Progenitor cell of endocrine pancreas (in vitro differentiated cells): ENCODE measurements at places on chromosomes 5 and 9.

DNA sequence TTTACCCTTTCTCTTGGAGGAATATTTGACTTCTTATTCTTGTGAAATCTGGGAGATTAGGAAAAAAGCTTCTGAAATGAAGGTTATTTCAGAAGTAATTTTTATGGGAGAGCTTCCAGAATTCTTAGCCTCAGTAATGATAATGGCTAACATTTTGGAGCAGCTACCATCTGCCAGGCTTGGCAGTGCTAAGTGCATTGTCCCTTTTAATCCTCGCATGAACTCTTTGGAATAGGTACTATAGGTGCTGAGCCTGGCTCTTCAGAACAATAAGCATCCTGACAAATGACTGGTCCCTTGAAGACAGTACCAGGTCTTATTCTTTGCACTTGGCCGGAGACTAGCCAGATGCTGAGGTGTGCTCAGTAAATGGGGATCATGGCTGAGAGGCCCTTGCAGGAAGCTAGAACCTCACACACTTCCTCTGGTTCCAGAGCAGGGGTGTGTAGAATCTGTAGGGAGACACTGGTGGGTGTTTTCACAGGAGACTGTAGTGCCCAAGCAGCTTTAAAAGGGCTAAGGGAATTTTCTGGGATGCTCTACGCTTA lies 90.7 kb downstream of the RCL1 start:
- no peak for DNase-seq

DNA sequence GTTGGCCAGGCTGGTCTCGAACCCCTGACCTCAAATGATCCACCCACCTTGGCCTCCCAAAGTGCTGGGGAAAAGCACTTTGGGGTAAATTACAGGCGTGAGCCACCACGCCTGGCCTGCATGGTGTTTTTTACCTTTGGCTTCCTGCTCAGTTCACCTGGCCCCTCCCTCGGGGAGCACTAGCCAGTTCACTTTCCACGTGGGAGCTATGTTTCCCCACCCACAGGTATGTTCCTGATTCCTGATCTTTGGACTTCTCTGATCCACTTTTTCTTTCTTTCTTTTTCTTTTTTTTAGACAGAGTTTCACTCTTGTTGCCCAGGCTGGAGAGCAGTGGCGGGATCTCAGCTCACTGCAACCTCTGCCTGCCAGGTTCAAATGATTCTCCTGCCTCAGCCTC lies 15.8 kb downstream of the DAB2IP start:
- DNase-seq: no peak

DNA sequence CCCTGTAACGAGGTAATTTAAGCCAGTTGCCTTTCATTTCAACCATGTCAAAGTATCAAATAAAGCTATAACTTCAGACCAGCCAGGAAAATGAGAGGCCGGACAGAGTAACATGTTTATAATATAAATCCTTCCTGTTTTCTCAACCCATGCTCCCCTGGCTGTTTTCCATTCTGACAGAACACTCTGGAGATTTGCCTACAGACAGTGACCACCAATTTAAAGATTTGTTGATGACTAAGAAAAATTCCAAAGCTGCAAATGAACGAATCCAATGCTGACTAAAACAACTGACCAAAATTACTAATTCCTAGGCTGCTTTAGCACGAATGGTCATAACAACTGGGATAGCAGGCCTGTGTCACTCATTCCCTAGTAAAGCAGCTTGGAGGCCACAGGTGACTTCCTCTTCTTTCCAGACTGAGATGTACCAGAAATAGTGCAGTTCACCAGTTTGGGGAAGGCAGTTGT lies 141.4 kb downstream of the AOPEP start:
- DNase-seq: no peak

DNA sequence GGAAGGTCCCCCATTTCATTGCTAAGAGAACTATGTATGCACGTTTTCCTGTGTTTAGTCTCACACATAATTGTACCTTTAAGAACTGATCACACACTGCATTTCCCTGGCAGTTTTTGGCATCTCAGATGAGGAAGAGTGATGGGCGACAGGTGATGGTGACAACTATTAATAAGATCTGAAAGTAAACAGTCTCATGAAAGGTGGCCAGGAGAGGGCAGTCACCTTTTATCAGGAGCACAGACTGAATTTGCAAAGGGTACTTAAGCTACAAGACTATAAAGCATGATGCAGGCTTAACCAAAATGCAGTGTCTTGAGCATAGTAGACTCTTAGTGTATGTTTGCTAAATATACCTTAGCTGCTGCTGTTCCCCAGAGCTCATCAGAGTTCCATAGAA lies 91.5 kb downstream of the GHR start:
- no peak for DNase-seq

GRCh38 chr9:137880976-137881530 lies 3.5 kb downstream of the CACNA1B start:
- DNase-seq: no peak

- no peak for DNase-seq
These were observed 228.5 kb downstream of the ENC1 start for GRCh38 chr5:74412066-74412465.

DNA sequence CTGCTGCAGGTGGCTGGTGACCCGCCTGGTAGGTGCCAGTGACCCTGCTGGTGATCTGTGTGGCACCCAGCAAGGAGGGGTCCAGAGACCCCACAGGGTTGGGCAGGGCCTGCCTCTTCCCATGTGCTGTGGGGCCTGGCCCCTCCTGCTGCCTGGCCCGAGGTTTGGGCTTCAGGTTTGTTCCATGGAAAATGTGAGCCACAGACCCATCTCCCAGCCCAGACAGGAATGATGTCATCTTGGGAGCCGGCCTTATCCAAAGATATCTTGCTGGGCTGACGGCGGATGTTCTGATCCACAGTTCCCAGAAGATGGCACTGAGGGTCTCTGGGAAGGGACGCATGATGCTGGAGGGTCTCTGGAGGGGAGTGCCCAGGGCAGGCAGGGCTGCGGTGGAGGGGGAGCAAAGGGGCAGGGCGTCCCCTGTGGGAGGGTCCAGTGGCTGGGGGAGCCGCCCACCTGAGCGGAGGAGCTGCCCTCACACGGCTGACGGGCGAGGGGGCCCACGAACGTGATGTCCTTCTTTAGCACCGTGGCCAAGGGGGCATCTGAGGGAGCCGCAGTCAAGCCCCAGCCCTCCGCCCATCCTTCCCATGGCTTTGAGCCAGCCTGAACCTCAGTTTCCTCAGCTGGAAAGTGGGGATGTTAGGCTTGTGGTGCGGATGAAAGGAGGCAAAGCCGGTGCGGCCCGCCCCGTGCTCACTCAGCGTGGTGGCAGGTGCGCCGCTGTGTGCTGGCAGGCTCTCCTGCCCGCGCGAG lies 68.1 kb downstream of the COL5A1 start:
- no peak for DNase-seq

- DNase-seq: no peak
These were observed 54.4 kb downstream of the SMIM23 start for GRCh38 chr5:171840066-171840465.

GRCh38 chr5:151456321-151456940 lies 9.0 kb downstream of the SLC36A1 start:
- no peak for DNase-seq

DNA sequence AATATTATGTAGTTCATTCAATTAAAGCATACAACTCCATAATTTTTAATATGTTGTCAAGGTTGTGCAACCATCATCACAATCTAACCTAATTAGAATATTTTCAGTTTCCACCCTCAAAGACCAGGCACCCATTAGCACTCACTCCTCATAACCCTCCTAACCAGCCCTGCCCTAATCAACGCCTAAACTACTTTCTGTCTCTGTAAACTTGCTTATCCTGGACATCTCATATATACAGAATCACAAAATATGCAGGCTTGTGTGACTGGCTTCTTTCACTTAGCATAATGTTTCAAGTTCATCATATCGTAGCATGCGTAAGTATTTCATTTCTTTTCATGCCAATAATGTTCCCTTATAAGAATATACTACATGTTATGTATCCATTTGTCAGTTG lies 134.8 kb upstream of the NFIL3 start:
- DNase-seq: no peak
